ENCODE measurements at places on chromosomes 2 and 18. TPM values are rescaled to one million over a fixed set of nuclear protein-coding genes. Genes with fewer than 3 reads are reported as not detected.

GRCh38 chr2:46042207-46042637, 255.0 kb upstream of the EPAS1 start:
- peaks cover 7% of the 10 kb centered on the region for H3K4me1 ChIP-seq
- H3K27ac ChIP-seq = no peak overlapping the region
- DNase-seq = no peak
- no peak overlapping the region for H3K4me3 ChIP-seq

GRCh38 chr2:136135921-136136906, 18.3 kb upstream of the CXCR4 start:
- H3K4me3 ChIP-seq = no peak overlapping the region
- no peaks in the 10 kb centered on the region for H3K4me1 ChIP-seq
- DNase-seq = no peak
- no peak overlapping the region for H3K27ac ChIP-seq

- H3K27ac ChIP-seq = no peak overlapping the region
- no peaks in the 10 kb centered on the region for H3K27me3 ChIP-seq
- no peak for DNase-seq
- no peak overlapping the region for H3K4me3 ChIP-seq
- H3K4me1 ChIP-seq = no peaks in the 10 kb centered on the region
Observed at GRCh38 chr2:88614497-88615157, 12.6 kb downstream of the EIF2AK3 start.

DNA sequence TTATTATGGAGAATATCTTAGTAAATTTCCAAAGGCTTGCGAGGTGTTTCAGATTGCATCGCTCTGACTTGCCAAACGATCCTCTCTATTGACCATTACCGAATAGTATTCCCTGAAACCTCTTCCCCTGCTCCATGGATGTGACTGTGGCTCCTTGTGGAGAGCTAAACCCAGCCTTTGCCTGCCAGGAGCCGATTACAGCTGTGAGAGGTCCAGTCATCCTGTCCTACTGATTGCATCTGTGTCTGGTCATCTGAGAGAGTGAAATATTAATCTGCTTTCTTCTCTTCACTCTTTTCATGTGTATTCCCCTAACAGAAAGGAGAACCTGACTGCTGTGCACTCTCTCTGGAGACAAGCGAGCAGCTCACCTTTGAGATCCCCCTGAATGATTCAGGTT, 523.9 kb upstream of the NRP2 start:
- H3K36me3 ChIP-seq = peaks cover 9% of the 10 kb centered on the region
- H3K27ac ChIP-seq = no peak overlapping the region
- H3K4me1 ChIP-seq = no peaks in the 10 kb centered on the region
- H3K27me3 ChIP-seq = no peaks in the 10 kb centered on the region
- H3K4me3 ChIP-seq = no peak overlapping the region
- DNase-seq = no peak

GRCh38 chr2:134081238-134081938, 172.5 kb upstream of the MGAT5 start:
- H3K27me3 ChIP-seq = no peaks in the 10 kb centered on the region
- no peak overlapping the region for H3K27ac ChIP-seq
- DNase-seq = no peak
- no peaks in the 10 kb centered on the region for H3K36me3 ChIP-seq
- no peaks in the 10 kb centered on the region for H3K4me1 ChIP-seq
- no peak overlapping the region for H3K4me3 ChIP-seq

DNA sequence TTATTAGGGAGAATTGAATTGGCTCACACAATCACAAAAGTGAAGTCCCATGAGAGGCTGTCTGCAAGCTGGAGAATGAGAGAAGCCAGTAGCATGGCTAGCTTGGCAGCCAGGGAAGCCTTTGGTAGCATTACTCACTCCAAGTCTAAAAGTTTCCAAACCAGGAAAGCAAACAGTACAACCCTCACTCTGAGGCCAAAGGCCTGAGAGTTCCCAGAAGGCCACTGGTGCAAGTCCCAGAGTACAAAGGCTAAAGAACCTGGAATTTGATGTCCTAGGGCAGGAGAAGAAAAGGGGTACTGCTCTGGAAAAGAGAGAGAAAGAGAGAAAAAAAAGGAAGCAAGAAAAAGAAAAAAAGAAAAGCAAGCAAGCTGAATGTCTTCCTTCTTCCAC, 318.2 kb downstream of the RND3 start:
- no peaks in the 10 kb centered on the region for H3K27me3 ChIP-seq
- no peak overlapping the region for H3K27ac ChIP-seq
- DNase-seq = peak; percentile 45
- H3K4me3 ChIP-seq = no peak overlapping the region
- no peaks in the 10 kb centered on the region for H3K4me1 ChIP-seq

Gene ABCG5
- 35.8 TPM for polyA plus RNA-seq

DNA sequence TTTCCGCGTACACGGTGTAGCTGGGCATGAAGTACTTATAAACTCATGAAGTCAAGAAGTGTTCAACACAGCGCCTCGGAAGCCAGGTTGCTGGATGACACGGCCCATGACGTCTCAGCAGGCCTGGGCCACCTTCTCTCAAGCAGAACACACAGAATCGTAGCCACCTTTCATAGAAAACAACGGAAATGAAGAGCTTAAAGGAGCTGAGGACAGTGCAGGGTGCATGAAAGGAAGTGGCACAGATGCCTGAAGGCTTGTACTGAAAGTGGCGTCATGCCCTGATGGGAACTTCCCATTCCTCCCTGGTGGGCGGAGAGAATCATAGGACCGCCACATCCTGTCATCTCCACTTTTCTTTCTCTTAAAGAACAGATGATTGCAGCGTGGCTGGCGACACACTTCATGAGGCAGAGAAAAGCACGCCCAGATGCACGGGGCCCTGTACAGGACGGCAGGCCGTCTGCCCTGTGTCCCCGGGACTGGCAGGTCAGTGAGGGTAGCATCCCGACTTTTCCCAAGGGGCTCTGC, 31.1 kb downstream of the HDAC4 start:
- no peaks in the 10 kb centered on the region for H3K36me3 ChIP-seq
- H3K27ac ChIP-seq = no peak overlapping the region
- no peak overlapping the region for H3K4me3 ChIP-seq
- no peaks in the 10 kb centered on the region for H3K4me1 ChIP-seq
- no peak for DNase-seq

DNA sequence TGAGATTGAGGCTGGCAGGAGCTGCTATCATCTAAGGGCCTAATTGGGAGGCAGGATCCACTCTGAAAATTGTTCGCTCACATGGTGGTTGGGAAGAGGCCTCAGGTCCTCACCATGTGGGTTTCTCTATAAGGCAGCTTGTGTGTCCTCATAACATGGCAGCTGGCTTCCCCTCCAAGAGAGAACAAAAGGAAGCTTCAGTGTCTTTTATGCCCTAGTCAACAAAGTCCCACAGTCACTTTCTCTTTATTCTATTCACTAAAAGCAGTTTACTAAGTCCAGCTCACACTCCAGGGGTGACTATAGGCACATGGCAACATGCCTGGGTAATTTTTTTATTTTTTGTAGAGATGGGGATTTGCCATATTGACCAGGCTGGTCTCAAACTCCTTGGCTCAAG, 5.8 kb upstream of the ITGAV start:
- H3K36me3 ChIP-seq = no peaks in the 10 kb centered on the region
- no peaks in the 10 kb centered on the region for H3K27me3 ChIP-seq
- no peak overlapping the region for H3K4me3 ChIP-seq
- H3K4me1 ChIP-seq = peaks cover 7% of the 10 kb centered on the region

Gene ARHGEF33
- polyA plus RNA-seq = 0.87 TPM

GRCh38 chr18:55290898-55291297, 297.1 kb downstream of the TCF4 start:
- H3K36me3 ChIP-seq = no peaks in the 10 kb centered on the region
- no peaks in the 10 kb centered on the region for H3K27me3 ChIP-seq
- H3K27ac ChIP-seq = no peak overlapping the region

- no peak overlapping the region for H3K4me3 ChIP-seq
- no peak for DNase-seq
- H3K4me1 ChIP-seq = peaks cover 13% of the 10 kb centered on the region
- no peaks in the 10 kb centered on the region for H3K27me3 ChIP-seq
Observed at GRCh38 chr2:168241208-168241607, 6.2 kb downstream of the STK39 start.

DNA sequence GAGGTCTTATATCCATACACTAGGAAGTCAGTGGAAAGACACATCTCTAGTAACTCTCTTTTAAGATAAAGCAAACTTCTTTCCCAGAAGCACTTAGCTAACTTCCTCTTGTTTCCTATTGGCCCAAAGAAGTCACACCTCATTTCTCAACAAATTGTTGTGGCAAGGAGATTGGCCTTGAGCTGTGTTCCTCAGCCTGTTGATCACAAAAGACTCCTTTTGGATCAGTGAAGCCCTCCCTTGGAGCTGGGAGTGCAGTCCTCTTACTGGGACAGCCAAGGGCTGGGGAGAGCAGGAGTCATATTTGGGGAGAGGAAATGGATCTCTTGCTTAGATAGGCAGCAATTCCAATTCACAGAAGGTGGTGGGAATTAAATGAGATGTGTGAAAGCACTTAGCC, 51.2 kb upstream of the DAPL1 start:
- H3K27ac ChIP-seq = no peak overlapping the region
- no peak overlapping the region for H3K4me3 ChIP-seq
- H3K36me3 ChIP-seq = no peaks in the 10 kb centered on the region
- H3K27me3 ChIP-seq = peaks cover 5% of the 10 kb centered on the region
- DNase-seq = no peak
- H3K4me1 ChIP-seq = no peaks in the 10 kb centered on the region

GRCh38 chr2:9196637-9197036, 10.0 kb upstream of the ASAP2 start:
- H3K36me3 ChIP-seq = no peaks in the 10 kb centered on the region
- no peak overlapping the region for H3K4me3 ChIP-seq
- H3K27ac ChIP-seq = no peak overlapping the region
- DNase-seq = no peak

- H3K36me3 ChIP-seq = no peaks in the 10 kb centered on the region
- H3K27ac ChIP-seq = no peak overlapping the region
- no peaks in the 10 kb centered on the region for H3K4me1 ChIP-seq
Observed at GRCh38 chr2:20013126-20013849, 820 bp upstream of the MATN3 start.

GRCh38 chr2:47218899-47219525, 63.9 kb upstream of the STPG4 start:
- no peaks in the 10 kb centered on the region for H3K36me3 ChIP-seq
- H3K27ac ChIP-seq = peak overlapping the region; percentile 87
- no peak overlapping the region for H3K4me3 ChIP-seq
- DNase-seq = peak; percentile 92

GRCh38 chr2:127342101-127342500, 45.7 kb downstream of the MAP3K2 start:
- no peak overlapping the region for H3K27ac ChIP-seq
- H3K36me3 ChIP-seq = peaks cover 19% of the 10 kb centered on the region
- no peak overlapping the region for H3K4me3 ChIP-seq

GRCh38 chr2:46955764-46956163, 40.2 kb upstream of the MCFD2 start:
- peaks cover 12% of the 10 kb centered on the region for H3K4me1 ChIP-seq
- no peak overlapping the region for H3K4me3 ChIP-seq
- H3K27me3 ChIP-seq = no peaks in the 10 kb centered on the region
- peak overlapping the region; percentile 42 for H3K27ac ChIP-seq
